ENCODE measurements at places on chromosomes 7 and 10.

GRCh38 chr10:68156373-68157185 is 47.3 kb downstream of the MYPN start:
- peak; percentile 44 for DNase-seq

GRCh38 chr10:110356628-110357245 is 52.0 kb upstream of the SMNDC1 start:
- DNase-seq = peak; percentile 30

DNA sequence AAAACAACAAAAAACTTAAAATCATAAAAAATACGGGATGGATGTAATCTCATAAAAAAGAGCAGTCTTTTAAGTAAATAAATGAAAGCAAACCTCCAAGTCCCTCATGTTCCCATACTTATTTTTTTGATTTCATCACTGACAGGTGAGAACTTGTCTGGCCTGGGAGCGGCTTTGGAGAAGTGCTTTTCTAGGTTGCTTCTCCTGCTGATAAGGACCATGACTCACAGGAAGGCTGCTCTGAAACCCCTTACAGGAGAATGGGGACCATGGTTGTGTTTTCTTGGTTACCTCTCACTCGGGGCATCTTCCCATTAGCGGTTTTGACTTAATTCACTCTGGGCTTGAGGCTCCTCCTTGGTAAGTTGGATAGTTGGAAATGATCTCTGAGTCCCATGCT is 237.4 kb downstream of the CAMK1D start:
- DNase-seq = no peak

- no peak for DNase-seq
Measured at GRCh38 chr10:126155528-126155927, 232.7 kb downstream of the ADAM12 start.

DNA sequence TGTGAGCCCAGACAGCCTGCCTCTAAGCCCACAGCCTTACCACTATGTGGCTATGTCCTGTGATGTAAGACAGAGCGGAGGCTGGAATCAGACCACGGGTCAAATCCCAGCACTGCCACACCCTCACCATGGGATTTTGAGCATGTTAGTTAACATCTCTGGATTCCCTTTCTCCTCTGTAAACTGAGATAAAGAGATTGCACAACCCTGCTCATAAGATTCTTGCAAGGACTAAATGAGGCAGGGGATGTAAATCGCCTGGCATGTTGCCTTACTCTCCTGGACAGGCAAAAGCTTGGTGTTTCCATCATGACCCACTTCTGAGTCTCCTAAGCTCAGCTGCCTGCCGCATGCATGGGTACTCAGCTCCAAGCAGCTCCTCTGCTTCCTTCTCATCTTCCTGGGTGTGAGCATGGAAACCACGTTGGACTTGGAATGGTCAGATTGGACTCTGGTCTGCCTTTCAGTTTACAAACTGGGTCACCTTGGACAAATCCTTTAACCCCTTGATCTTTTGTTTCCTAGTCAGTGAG is 41.3 kb upstream of the MTURN start:
- DNase-seq = no peak

DNA sequence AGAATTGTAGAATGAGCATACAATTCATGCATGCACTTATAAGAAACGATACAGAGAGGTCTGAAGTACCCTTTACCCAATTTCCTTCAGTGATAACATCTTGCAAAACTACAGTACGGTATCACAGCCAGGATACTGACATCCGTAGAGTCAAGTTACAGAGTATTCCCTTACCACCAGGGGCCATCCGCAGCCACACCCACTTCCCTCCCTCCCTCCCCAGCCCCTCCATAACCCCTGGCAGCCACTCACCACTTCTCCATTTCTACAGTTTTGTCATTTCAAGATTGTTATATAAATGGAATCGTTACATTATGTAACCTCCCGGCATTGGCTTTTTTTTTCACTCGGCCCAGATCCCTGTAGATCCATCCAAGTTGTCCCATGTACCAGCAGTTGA is 113.6 kb upstream of the RET start:
- DNase-seq = no peak

- DNase-seq = no peak
Measured at GRCh38 chr7:41280491-41280890, 422.4 kb downstream of the INHBA start.

- no peak for DNase-seq
Measured at GRCh38 chr7:26705567-26705966, 158.8 kb downstream of the SKAP2 start.

- DNase-seq = no peak
Measured at GRCh38 chr10:105149371-105149891, 508.3 kb downstream of the SORCS3 start.

DNA sequence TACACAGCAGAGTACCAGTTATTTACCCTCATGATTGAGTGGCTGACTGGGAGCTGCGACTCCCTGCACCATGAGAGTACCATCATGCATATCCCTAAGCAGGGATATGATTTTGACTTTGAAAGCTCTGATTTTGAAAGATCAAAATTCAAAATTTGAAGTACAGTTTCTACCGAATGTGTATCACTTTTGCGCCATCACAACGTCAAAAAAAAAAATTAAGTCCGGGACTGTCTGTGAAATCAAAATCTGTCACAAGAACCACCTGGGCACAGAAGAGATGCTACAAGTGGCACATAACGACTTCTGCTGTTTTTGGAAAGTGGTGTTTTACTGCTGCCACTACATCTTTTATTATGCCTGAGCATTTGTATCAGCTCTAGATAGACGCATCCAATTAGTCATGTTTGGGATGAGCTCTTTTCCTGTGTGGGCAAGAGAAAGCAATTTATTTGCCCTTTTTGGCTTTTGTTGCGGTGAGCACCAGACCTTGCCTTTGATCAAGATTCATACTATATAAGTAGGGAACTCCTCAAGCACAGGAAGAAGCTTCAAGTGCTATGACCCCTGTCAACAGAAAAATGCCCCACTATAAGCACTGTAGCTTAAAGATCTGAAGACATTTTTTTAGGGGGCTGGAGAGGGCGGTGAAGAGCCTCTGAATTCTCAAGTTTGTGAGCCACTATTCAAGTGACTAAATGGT is 10.7 kb downstream of the MTPN start:
- DNase-seq = peak; percentile 12

GRCh38 chr10:1570416-1571051 is 166.8 kb downstream of the ADARB2 start:
- no peak for DNase-seq

- no peak for DNase-seq
Measured at GRCh38 chr7:107078517-107078966, 34.0 kb downstream of the PRKAR2B start.

DNA sequence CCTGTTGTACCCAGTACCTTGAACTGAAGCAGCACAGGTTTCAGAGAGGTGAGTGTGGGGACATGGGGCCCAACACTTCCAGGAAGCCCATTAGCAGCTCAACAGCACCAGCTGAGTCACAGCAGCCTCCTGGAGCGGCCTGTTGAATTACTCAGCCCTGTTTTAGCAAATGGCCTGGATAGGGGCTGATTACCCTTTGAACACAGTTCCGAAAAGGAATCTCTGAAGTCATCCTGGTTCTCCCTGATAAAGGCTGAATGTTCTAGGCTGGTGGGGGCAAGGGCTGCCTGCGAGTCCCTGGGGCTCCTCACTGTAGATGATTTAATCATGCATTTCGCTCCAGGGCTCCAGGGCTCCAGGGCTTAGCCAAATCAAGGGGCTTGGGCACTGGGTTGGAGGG is 287.5 kb downstream of the GRID1 start:
- DNase-seq = no peak

DNA sequence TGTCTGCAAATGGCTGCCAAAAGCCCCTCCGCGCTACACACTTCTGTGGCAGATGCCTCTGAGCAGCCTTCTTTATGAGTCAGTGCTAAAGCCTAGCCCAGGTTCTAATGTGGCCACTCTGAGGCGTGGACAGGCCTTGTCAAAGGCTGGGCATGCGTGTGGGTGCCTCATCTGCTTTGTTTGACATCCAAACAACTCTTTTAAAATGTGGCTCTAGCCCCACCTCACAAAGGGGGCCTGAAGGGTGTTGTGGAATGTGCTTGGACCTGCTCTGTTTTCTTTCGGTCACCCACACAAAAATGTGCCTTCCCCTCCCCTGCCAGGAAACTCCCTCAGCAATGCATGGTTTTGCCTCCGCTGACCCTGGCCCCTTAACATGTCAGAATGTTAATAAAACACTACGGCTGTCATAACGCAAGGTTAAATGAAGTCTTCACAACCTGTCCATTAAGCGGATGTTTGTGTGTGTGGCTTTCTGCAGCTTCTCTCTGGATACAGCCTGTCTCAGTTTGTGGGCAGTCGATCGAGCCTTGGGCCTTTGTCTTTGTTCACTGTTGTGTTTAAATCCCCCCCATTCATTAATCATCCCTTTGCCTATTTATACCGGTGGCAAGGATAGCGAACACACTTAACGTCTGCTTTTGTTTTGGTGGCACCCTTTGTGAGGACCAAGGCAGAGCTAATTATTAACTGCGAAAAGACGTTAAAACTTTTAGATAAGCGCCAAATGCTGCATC is 718.9 kb downstream of the LRMDA start:
- DNase-seq = no peak

DNA sequence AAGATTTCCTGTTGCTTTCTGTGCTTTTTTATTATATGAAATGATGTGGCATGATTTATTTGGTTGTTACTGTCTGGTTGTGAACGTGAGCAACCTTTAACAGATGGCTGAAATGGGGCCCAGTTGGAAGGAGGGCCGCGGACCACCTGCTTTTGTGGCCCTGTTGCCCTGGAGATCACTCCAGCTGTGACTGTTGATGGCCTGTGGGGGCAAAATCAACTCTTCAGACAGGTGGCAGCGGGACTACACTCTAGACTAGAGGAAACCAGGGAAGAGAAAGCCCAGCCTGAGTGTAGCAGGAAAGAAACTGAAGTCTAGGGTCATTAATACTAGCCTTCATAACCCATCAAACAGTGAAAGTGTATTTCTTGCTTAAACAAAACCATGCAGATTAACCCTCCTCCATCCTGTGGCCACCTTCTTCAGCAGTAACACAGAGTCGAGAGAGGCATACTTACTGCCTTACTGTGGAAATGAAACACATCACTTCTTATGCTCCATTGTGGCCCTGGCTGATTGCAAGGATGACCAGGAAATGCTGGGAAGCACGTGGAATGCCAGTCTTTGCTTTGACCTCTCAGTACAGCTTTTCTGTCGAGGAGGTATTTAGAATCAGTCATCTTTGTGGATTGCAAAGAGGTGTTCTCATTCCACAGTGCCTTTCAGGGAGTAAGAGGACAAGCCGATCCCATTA is 80.5 kb downstream of the CCNY start:
- DNase-seq = no peak

- no peak for DNase-seq
Measured at GRCh38 chr10:62640411-62640810, 164.1 kb upstream of the ADO start.

DNA sequence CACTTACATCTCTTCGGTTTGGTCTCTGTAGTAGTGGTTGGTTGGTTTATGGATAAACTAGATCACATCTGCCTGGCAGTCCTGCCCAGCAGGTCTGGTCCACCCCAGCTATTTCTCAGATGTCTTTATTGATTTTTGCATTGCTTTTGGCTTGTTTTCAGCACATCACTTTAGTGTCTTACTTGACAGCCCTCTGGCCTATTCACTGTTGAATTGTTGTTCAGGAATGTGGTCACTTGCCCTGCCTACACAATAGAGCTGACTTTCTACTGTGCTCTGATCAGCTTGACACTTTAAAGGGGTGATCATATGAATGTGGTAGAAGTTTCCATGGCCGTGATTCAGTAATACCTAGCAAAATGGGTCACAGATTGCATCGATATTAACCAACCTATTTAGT is 719.2 kb upstream of the LRRN3 start:
- no peak for DNase-seq

- DNase-seq = no peak
Measured at GRCh38 chr10:43039624-43040481, 37.0 kb upstream of the RET start.

DNA sequence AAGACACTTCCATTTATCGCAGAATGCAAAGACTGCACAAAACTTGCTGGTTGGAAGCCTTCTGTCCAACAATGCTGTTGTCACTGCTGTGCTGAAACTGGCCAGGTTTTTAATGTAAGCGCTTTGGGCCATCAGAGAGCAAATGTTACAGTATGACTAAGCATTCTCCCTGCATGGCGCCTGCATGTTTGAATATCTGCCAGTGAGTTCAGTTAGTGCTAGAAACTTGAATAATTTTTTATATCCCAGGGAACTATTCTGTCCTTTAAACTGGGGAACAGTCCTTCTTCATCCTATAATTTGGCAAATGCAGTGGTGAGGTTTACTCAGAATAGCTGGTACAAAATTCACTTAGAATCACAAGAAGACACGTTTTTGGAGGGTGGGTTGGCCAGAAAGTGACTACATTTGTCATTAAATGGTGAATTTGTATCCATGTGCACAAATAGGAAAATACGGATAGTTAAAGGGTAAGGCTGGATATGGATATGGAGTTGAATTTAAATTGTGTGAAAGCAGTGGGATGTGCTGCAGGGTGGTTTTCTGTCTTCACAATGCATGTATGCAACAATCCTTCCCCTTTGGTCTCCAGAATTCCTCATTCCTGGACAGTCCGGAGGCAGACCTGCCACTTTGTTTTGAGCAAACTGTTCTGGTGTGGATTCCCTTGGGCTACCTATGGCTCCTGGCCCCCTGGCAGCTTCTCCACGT is 1.7 kb downstream of the ABCC2 start:
- DNase-seq = no peak

GRCh38 chr7:73602721-73603651 is 21.3 kb downstream of the MLXIPL start:
- no peak for DNase-seq

DNA sequence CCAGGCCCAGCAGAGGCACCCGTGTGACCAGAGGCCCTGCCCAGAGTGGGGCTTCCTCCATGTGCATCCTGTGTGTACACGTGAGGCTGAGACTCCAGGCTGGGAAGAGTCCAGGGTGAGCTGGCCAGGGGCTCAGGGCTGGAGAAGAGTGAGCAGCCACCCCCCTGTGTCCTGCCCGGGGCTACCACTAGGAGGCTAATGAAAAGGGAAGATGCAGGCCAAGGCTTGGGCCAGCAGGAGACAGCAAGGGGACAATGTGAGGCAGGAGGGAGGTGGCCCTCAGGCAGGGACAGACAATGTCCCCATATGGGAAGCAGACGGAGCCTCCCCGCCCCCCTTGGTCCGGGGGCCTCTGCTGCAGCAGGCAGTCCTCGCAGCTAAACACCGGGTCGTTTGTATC is 102.0 kb downstream of the HIF1AN start:
- no peak for DNase-seq

DNA sequence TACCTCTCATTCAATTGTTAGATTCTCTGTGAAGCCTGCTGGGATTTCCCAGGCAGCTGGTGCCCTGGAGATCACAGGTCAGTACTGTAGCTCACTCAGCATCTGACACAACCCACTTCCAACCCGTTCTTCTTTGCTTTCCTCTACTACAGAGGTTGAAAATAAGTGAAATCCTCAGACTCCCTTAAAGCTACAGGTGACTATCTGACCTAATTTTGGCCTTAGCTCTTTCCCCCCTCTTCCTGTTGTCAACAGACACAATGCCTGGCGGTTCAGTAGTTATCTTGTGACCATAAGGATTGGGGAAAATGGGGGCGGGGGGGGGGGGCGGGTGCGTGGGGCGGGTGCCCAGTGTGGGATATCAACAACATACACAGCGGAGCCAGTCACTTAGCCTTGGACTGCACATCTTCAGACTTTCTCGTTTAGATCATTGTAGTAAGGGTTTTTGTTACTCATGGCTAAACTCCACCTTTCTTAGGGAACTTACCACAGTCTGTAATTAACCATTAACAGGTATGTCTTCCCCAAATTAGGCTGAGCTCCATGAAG is 37.8 kb downstream of the MTPN start:
- DNase-seq = no peak
